ENCODE measurements at places on chromosomes 7 and 10.

DNA sequence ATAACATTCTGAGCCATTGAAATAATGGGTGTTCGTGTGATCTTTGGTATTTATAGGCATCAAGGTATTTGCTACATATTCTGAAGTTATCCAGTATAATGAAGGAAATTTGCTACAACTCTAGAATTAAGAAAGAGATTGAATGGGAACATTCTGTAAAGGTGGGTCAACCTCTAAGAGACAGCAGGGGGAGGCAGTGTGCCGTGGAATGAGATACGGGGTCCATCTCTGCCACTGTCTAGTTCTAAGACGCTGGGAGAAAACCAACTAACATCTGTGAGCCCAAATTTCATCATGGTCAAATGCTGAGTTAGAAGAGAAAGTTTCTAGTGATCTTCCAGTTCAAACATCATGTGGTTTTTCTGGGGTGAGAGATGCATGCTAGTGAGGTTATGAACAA is 368.9 kb downstream of the SORCS1 start:
- no peak for DNase-seq

- DNase-seq = no peak
These were observed 18.5 kb upstream of the CFAP46 start for GRCh38 chr10:132960631-132961419.

DNA sequence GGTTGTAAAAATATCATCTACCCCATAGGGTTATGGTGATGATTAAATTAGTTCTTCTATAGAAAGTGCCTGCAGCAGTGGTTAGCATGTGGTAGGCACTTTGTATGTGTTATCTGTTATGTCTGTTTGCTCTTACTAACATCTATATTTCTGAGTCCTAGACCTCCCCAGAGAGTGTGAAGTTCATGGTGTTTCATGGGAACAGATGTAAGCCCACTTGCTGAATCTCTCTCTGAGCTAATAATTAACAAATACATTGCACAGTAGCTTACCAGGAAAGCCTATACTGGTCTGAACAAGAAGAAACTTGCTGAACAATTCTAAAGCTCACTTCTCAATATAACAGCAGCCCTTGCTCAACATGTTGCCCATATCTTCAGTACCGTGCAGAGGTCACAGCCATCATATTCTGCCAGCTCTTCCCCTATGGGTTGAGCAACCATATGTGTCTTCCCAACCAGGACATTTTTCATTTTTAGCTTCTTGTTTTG is 100.1 kb downstream of the NPSR1 start:
- DNase-seq = no peak

DNA sequence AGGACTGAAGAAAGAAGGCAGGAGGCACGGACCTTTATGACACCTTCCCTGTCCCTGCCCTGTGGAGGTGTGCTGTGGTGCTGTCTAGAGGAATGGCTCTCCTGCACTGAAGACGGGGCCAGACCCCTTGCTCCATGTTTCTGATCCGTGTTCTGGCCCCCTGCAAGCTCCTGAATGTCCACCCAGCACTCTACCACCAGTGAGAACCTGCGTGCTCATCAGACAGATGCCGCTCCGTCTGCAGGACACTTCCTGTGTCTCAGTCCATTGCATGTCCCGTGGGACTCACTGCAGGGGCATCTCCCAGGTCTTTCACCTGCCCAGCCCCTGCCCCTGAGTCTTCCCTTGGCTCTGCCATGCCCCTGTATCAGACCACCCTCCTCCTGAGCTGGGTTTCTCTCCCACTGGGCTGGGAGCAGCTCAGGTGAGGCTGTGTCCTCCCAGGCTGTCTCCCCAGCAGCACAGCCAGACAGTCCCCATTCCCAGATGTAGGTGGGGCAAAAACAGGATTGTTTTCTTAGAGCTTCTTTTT is 278.3 kb upstream of the ZNF32 start:
- DNase-seq = no peak

GRCh38 chr7:22403344-22403743 is 46.4 kb upstream of the RAPGEF5 start:
- no peak for DNase-seq

- DNase-seq = no peak
These were observed 82.0 kb upstream of the LRRC18 start for GRCh38 chr10:49021685-49022084.

GRCh38 chr7:135976312-135977006 is 700 bp downstream of the MTPN start:
- DNase-seq = no peak

GRCh38 chr7:25326501-25327156 is 98.3 kb upstream of the NPVF start:
- DNase-seq = no peak

GRCh38 chr7:108291152-108291508 is 161.0 kb upstream of the LAMB4 start:
- DNase-seq = no peak

DNA sequence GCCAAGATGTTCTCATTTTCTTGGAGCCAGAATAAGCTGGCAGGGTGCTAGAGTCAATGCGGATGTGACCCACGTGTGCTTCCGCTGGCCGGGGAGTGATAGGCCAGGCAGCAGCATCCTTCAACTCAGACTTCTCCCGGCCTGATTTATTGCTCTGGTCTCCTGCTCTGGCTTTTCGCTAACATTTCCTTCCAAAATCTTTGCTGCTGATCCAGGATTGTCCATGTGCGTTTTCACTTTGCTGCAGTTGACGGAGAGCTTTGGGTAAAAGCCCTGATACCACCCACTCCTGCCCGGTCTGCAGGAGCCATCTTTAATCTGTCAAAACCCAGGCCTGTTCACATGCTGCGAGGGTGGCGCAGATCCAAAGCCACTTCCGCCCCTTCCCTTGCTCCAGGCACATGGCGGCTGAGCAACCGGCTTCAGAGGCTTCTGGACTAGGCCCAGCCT is 106.8 kb downstream of the CYP26A1 start:
- DNase-seq = no peak

GRCh38 chr10:50857579-50857978 is 27.8 kb downstream of the A1CF start:
- DNase-seq = no peak

- DNase-seq = no peak
These were observed 62.5 kb downstream of the MCU start for GRCh38 chr10:72754275-72755032.

DNA sequence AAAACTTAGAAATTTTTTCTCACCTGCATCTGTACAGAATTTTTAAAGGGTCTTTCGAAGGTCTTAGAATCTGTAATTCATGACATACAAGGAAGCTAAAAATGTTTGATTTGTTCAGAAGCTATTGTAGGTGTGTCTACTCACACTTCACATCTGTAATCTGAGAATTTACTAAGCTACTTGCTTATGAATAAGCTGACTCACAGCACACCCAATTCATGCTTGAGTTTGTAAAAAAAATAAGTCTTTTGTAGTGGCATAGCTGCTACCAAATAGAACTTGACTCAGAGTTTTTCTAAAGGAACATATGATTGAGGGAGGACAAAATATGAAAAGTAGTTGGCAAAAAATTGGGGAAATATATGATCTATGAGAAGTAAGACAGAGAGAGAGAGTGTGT is 12.7 kb upstream of the AGR2 start:
- no peak for DNase-seq

DNA sequence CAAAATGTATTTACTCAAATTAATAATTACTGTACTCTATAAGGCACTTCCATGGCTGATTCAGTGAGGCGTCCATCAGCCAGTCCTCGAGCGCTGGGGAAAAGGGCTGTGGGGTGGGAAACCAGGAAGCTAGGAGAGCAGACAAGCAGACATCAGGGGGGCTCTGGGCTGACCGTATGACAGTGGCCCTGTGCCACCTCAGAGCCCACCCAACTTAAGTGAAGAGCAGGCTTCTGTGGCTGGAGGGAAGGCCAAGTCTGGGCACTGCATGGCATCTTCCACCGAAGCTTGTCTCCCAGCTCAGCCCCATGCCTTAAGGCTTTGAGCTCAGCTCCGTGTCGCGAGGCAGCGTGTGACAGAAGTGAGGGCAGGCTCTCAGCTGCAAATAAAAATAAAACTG is 464.5 kb upstream of the ZMIZ1 start:
- DNase-seq = no peak

GRCh38 chr7:126608339-126608776 is 644.4 kb downstream of the GRM8 start:
- no peak for DNase-seq

DNA sequence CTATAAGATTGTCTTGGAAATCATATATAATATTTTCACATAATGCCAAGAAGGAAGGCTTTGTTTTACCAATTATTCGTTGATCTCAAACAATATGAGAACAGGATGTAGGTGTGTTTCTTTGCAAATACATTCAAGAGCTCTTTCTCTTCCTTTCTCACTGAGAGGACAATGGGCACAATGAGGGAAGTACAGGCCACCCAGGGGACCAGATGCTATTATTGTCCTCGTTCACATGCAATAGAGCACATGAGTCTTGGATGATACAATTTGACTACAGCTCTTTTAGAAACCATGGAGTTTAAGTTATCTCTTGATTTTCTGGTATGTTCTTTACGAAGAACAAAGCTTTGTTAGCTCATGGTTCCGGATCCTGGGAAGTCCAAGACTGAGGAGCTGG is 323.7 kb upstream of the KLF6 start:
- DNase-seq = no peak

DNA sequence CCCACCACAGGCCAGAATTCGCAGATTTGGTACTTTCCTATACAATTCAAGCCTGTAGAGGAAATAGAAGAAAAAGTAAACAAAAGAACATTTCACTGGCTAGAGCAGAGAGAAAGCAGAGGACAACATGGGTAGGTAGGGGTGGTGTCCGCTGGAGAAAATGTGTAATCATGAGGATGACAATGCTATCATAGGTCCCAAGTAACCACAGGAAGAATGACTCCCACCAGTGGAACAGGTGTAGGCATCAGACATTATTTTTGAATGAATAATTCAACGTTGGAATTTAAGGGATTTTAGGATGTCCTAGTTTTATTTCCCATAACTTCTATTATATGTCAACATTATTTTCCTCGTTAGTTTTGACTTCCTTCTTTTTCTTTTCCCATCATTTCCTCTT is 248.9 kb downstream of the DGKI start:
- DNase-seq = no peak

DNA sequence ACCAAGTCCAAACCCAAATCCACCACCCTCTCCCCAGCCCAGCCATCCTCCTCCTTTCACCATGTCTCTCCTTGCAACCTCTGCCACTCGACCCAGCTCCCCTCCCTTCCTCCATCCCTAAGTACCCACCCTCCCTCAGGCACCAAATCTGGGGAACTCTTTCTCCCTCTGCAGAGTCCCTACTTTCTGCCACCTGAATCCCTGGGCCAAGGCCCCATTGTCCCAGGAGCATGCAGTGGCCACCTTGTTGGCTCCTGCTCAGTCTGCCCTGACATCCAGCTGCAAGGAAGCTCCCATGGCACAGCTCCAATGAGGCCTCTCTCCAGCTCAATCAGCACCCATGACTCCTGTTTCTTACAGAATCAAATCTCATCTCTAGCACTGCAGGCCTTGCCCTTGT is 5.5 kb upstream of the UNC5B start:
- no peak for DNase-seq

DNA sequence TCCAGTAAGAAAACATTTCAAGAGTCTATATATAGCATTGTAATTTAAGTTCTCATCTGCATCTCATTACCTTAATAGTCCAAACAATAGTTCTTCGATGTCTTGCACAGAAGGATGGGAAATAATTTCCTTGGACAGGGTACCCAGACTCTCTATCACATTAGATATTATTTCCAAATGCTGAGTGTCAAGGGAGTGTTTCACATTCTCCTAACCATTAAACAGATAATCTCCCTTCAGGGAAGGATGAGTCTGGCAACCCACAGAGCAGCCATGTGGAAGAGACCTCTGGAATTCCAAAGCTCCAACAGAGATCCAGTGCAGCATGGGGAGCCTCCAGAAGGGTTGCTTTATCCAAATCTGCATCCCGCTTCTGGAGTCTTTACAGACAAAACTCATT is 89.6 kb downstream of the FZD1 start:
- no peak for DNase-seq

GRCh38 chr7:41169317-41169716 is 533.6 kb downstream of the INHBA start:
- no peak for DNase-seq

GRCh38 chr10:121069061-121069850 is 218.1 kb downstream of the WDR11 start:
- DNase-seq = no peak

- no peak for DNase-seq
These were observed 42.6 kb downstream of the CDK6 start for GRCh38 chr7:92793656-92794205.

- DNase-seq = no peak
These were observed 14.6 kb upstream of the FAM180A start for GRCh38 chr7:135763261-135763660.

- DNase-seq = no peak
These were observed 1.9 kb downstream of the ANTXRL start for GRCh38 chr10:46288601-46289206.

- DNase-seq = no peak
These were observed 341.1 kb downstream of the FRMD4A start for GRCh38 chr10:13989616-13990015.

DNA sequence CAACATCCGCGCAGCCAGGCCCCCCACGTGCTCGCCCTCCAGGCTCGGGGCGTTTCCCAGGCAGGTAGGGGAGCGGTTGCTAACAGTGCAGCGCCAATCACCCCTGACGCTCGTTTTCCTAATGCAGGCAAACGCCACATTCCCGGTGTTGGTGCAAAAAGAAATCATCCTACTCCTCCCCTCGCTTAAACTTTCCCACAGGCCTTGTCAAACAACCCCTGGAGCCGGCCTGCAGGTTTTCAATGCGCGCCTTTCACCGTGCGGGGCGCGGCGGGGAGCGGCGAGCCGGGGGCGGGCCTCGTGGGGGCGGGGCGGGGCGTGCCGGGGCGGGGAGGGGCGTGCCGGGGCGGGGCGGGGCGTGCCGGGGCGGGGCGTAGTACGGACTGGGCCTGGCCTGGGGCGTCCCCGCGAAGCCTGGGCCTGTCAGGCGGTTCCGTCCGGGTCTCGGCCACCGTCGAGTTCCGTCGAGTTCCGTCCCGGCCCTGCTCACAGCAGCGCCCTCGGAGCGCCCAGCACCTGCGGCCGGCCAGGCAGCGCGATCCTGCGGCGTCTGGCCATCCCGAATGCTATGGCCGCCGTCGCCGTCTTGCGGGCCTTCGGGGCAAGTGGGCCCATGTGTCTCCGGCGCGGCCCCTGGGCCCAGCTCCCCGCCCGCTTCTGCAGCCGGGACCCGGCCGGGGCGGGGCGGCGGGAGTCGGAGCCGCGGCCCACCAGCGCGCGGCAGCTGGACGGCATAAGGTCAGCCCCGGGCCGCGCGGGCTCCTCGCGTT is at the start of gene ECHDC3:
ECHDC3 (plus strand) TSS at position 374 of the 770 bp plus-strand sequence; CDS start at position 569, 195 bp downstream.
- DNase-seq = peak; percentile 20

DNA sequence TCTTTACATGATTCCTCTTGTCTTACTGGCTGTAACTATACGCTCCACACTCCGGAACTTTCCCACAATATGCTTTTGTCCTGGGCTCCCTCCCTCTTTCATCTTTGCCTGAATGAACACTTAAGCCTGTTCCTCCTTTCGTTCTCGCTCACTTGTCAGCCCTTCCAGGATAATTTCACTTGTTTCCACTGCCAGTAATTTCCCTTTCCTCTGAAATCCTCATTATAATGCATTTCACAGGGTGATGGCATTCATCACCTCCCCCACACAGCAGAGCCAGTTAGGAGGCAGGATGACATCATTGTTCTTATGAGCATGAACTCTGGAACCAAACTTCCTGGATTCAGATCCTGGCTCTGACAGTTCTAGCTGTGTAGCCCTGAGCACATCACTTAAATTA is 372.6 kb downstream of the GPR158 start:
- no peak for DNase-seq

GRCh38 chr7:27922907-27923641 is 183.1 kb downstream of the TAX1BP1 start:
- no peak for DNase-seq
